ENCODE measurements at places on chromosomes 11 and 22.

- DNase-seq, result no peak
Observed at GRCh38 chr11:61709110-61709509, 28.9 kb downstream of the DAGLA start.

DNA sequence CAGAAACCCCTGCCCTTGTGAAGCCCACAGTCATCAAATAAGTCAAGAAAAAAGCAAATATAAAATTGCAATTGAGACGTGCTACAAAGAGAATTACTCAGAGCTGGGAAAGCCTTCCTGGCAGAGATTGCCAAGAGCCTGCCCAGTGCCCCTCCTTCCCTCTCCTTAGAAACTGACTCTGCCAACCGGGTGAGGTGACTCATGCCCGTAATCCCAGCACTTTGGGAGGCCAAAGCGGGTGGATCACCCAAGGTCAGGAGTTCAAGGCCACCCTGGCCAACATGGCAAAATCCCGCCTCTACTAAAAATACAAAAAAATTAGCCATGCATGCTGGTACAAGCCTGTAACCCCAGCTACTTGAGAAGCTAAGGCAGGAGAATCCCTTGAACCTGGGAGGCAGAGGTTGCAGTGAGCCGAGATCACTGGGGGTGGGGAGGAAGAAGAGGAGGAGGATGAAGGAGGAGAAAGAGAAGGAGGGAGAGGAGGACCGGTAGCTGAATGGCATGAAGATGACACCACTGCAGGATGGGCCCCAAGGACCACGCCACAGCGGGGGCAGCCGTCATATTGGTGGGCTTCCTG lies 76.1 kb upstream of the RTL6 start:
- no peak for DNase-seq

DNA sequence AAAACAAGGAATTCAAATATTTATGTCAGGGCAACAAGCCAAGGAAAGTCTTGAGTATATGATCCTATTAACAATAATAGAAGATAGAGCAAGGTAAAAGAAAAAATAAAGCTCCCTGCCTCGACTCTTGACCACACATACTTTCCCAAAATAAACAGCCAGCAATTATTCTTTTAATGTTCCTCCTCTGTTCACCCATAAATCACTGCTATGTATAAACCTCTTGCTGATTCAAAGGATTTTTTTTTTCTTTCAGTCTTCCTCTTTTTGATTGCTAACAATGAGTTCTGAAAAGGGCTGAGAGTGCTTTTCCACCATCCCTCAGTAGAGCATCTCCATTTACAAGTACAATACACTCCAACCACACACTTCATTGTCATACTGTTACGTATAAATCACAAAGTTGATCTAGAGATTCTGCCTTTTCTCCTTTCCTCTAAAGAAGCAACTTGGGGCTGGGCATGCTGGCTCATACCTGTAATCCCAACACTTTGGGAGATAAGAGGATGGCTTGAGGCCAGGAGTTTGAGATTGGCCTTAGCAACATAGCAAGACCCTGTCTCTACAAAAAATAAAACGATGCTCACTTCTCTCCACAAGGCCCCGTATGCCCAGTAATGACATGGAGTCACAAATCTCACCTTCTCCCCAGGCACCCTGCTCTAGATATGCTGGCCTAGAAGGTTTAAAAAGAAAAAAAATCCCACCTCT lies 24.0 kb downstream of the RAB30 start:
- no peak for DNase-seq

DNA sequence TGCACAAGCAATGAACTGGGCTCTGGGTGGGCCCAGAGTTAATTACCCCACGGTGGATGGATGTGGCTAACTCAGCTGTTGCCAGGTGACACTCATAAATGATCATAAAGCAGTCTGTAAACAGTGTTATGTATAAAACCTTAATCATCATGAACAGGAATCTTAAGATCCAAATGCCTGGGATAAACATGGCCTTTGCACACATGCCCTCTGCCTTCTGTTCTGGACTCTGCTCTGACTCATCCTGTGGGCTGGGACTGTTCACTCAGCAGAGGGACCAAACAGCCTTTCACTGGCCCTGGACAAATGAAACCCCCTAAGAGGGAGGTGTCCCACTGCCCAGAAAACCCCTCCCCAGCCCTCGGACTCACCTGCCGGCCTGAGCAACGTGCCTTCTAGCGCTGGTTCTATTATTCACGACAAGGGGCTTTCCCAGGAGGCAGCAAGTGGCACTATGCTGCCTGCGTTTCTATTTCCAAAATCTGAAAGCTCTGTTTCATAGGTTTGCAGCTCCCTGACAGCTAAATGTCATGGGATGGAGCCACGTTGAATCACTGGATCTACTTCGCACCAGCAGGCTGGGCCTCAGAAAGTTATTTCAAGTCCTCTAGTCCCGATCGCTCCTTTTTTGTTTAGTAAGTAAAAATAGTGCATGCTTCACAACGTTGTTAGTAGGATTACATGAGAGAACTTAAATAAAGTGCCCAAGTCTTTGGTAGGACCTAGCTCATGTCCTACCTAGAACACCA lies 53.0 kb downstream of the LARGE1 start:
- no peak for DNase-seq

- DNase-seq, result no peak
Observed at GRCh38 chr11:57425565-57426438, 1.1 kb downstream of the SLC43A3 start.

GRCh38 chr11:11960687-11961086 lies 47.7 kb downstream of the DKK3 start:
- no peak for DNase-seq

GRCh38 chr11:74485868-74486267 lies 7.7 kb downstream of the LIPT2 start:
- no peak for DNase-seq

GRCh38 chr11:94649964-94650623 lies 82.9 kb downstream of the PIWIL4 start:
- no peak for DNase-seq

GRCh38 chr11:93131709-93132108 lies 66.1 kb downstream of the SLC36A4 start:
- no peak for DNase-seq

DNA sequence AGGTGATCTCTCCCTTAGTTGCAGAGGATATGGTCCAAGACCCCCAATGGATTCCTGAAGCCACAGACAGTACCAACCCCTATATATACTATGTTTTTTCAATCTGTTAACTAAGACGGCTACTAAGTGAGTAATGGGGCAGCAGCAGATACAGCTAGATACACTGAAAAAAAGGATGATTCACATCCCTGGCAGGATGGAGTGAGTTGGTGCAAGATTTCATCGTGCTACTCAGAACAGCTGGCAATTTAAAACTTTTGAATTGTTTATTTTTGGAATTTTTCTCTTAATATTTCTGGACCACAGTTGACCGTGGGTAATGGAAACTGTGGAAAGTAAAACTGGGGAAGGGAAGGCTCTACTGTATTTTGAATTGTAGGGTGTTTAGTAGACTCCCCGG lies 17.0 kb upstream of the TMEM218 start:
- no peak for DNase-seq

- no peak for DNase-seq
Observed at GRCh38 chr11:74538680-74539079, 45.2 kb upstream of the LIPT2 start.

DNA sequence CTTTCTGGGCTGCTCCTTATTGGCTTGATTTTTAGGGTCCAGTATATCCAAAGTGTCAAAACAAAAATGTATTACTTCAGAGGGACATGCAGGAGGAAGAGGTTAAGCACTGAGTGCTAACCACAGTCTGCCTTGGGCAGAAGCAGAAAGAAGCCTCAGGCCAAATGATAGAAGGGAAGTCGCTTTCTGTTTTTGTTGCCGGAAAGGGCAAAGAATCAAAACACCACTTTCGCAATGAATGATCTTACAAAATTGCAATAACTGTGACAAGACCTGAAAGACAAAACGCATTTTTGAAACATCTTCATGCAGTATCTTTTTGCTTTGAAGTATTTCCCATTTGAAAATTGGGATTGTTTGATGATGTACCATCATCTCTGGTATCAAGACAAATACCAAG lies 70.1 kb upstream of the PICALM start:
- no peak for DNase-seq

DNA sequence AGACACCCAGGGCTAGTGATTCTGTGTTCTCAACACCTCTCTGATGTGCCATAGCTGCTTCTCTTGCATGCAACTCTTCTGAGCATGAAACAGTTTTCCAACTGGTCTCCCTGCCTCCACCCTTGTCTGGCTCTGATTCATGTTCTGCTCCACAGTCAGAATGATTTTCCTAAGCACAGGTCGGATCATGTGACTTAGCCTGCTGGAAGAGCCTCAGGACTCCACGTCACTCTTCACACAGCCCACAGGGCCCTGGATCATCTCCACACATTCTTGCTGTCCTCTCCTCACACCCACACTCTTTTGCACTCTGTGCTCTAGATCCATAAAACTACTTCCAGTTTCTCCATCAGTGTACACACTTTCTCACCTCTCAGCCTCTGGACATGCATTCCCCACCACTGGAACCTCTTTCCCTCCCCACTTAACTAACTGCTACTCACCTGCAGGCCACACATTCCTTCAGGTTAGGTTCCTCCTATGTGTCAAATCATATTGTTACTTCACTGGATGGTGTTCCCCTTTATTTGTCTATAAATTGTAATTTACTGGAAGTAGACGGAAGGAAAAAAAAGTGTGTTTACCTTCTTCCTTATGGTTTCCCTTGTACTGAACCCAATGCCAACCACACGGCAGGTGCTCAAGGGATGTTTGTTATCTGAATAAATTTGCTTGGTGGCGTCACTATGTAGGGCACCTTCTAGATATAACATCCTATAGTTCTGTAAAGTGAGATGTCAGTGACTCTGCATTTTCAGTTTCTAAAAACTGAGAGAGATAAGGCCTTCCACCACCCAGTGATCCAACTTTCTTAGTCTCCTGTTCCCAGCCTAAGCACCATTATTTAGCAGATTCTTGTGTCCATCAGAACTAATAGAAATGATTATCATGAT lies 133.7 kb downstream of the ETS1 start:
- DNase-seq, result no peak

- DNase-seq, result no peak
Observed at GRCh38 chr11:88169471-88169870, 5.8 kb downstream of the RAB38 start.

Measured in stimulated activated CD8-positive, alpha-beta memory T cell treated with anti-CD3 and anti-CD28 coated beads, Interleukin-12 subunit alpha, Interleukin-12 subunit beta, amount 100 ng/mL, for 4 hours (primary cell).